Ovary (tissue), 10 donors: ENCODE measurements at places on chromosomes 16 and 17. TPM values are rescaled to one million over a fixed set of nuclear protein-coding genes. Genes with fewer than 3 reads are reported as not detected.

C16orf86 gene
- 6.8 TPM for polyA plus RNA-seq

CD68 gene
- polyA plus RNA-seq = 132 TPM

GRCh38 chr16:18959031-18959505 is 24.7 kb upstream of the TMC7 start:
- no peak for DNase-seq
- no peaks in the 10 kb centered on the region for H3K36me3 ChIP-seq
- H3K4me1 ChIP-seq = no peaks in the 10 kb centered on the region

DNA sequence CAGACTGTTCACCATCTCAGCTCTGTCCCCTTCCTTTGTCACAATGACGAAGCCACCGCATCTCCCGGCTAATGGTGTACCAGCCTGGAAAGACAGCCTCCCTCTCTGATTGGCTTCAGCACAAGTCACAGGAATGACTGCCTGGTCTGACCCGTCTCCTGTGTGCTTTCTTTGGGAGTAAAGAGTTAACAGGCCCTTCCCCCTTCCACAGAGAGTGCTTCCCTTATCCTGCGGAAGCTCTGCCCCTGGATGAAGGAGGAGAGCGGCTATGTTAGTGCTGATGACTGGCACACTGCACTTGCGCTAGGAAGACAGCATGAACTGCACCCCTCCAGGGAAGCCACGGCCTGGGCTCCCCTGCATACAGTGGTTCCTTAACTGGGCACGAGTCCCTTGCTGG is 11.3 kb downstream of the USB1 start:
- no peaks in the 10 kb centered on the region for H3K36me3 ChIP-seq
- no peak overlapping the region for H3K27ac ChIP-seq
- DNase-seq = no peak
- H3K4me1 ChIP-seq = no peaks in the 10 kb centered on the region
- H3K4me3 ChIP-seq = no peak overlapping the region
- H3K27me3 ChIP-seq = no peaks in the 10 kb centered on the region

GRCh38 chr17:82238472-82239201 is 9.8 kb downstream of the SLC16A3 start:
- H3K36me3 ChIP-seq = no peaks in the 10 kb centered on the region
- DNase-seq = peak; percentile 85
- no peaks in the 10 kb centered on the region for H3K27me3 ChIP-seq
- no peak overlapping the region for H3K4me3 ChIP-seq
- peaks cover 66% of the 10 kb centered on the region for H3K4me1 ChIP-seq

GRCh38 chr17:45367216-45367615 is 50.4 kb upstream of the MAP3K14 start:
- no peak for DNase-seq
- no peaks in the 10 kb centered on the region for H3K36me3 ChIP-seq
- H3K4me1 ChIP-seq = peaks cover under 1% of the 10 kb centered on the region
- no peak overlapping the region for H3K4me3 ChIP-seq
- no peaks in the 10 kb centered on the region for H3K27me3 ChIP-seq
- H3K27ac ChIP-seq = no peak overlapping the region

TBC1D26 gene
- polyA plus RNA-seq = not detected

DNA sequence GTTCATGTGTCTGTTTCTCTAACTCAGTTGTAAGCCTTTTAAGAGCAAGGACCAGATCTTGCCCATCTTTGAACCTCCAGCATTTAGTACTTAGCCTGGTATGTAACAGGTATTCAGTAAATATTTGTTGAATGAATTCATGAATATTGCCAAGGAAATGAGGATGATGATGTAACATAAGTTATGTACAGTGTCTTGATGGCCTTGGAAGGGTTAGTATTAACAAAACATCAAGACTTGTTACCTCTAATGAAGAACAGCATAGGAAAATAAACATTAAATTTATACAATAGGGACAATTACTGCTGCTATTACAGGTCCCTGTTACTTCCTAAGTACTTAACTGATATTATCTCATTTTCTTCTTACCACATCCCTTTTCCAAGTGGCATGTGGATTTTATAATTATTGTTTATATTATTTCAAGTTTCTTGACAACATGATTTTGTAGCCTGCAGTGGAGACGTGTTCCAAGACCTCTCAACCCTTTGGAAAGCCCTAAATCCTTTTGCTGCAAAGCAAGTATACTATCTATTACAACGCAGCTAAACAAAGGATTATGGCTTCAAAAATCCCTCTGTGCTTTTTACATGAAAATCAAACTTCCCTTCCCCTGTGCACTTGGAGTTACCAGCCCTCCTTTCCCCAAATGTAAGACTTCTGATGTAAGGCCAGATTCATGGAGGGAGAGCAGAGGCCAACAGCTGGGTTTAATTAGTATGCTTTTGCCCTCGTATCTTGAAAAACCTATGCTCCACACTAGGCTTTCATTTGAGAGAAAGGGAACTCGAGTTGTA is 77.4 kb upstream of the SMIM36 start:
- peak overlapping the region; percentile 47 for H3K27ac ChIP-seq
- H3K36me3 ChIP-seq = no peaks in the 10 kb centered on the region
- H3K27me3 ChIP-seq = no peaks in the 10 kb centered on the region
- peaks cover 11% of the 10 kb centered on the region for H3K4me1 ChIP-seq
- no peak for DNase-seq

DNA sequence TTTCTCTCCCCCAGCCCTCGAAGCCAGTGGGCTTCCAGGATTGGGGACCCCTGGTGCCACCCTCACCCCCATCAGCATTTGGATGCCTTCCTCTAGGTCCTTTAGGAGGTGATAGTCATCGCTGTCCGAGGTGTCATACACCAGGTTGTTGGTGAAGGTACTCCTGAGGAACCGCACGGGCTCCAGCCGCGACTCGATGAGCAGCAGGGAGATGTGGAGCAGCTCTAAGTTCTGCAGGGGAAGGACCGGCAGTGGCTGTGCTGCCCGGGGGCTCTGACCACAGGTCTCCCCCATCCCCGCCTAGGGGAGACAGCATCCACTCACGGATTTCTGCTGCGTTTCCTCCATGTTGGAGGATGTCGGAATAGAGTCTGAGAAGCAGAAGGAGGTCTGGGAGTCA is 962 bp downstream of the CSHL1 start:
- no peaks in the 10 kb centered on the region for H3K36me3 ChIP-seq
- H3K4me3 ChIP-seq = no peak overlapping the region
- no peak overlapping the region for H3K27ac ChIP-seq
- no peak for DNase-seq
- no peaks in the 10 kb centered on the region for H3K27me3 ChIP-seq

USP31 gene
- polyA plus RNA-seq = 3.3 TPM

- H3K27me3 ChIP-seq = no peaks in the 10 kb centered on the region
- DNase-seq = no peak
- no peak overlapping the region for H3K27ac ChIP-seq
- no peaks in the 10 kb centered on the region for H3K36me3 ChIP-seq
- H3K4me3 ChIP-seq = no peak overlapping the region
These were observed 31.9 kb downstream of the POLR2A start for GRCh38 chr17:7515911-7516610.

CCL1 gene
- not detected for polyA plus RNA-seq

DNA sequence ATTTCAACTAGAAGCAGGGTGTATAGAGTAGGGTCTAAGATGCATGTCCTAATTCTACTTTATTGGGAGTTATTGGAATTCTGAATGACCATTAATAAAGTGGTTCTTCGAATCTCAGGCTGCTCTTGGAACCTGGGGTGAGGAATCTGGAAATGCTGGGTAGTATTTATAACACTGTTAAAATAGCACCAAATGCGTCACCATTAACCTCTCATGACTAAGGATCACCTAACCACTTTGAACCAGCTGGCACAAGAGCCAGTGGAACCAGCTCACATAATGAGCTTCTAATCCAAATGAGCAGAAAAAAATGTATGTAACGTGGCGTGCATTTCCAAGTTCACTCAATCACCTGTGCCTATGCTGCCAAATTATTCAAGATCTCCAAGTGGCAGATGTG is 281.7 kb downstream of the GRIN2A start:
- no peaks in the 10 kb centered on the region for H3K36me3 ChIP-seq
- H3K4me3 ChIP-seq = no peak overlapping the region
- no peaks in the 10 kb centered on the region for H3K4me1 ChIP-seq
- H3K27me3 ChIP-seq = no peaks in the 10 kb centered on the region

GRCh38 chr16:74949309-74949708 is 35.6 kb downstream of the WDR59 start:
- no peaks in the 10 kb centered on the region for H3K36me3 ChIP-seq
- H3K4me1 ChIP-seq = no peaks in the 10 kb centered on the region
- no peaks in the 10 kb centered on the region for H3K27me3 ChIP-seq
- H3K27ac ChIP-seq = no peak overlapping the region
- no peak overlapping the region for H3K4me3 ChIP-seq

DNA sequence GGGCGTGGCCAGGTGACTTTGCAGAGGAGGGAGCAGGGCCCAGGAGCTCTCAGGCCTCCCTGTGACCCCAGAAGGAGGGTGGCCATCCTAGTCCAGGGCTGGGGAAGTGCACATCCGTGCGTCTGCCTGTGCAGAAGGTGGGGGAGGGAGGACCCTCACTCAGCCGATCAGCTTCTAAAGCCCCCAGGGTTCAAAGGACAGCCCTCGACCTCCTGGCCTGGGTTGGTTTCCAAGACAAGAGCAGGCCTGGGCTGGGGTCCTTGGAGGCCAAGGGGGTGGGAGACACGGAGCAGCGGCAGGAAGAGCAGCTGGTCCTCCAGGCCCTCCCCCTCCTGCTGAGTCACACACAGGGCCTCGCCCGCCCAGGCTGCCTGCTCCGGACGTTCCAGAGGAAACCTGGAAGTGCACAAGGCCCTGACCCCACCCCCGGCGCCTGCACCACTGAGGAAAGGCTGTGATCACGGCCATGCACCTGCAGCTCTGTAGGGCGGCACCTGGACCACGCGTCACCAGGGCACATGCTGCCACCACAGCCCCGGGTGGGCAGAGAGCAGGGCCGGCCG is 67.1 kb upstream of the ZNF469 start:
- no peaks in the 10 kb centered on the region for H3K36me3 ChIP-seq
- no peak overlapping the region for H3K4me3 ChIP-seq
- DNase-seq = no peak
- H3K4me1 ChIP-seq = peaks cover 3% of the 10 kb centered on the region

- DNase-seq = no peak
- H3K4me1 ChIP-seq = no peaks in the 10 kb centered on the region
- H3K27me3 ChIP-seq = no peaks in the 10 kb centered on the region
These were observed 10.9 kb downstream of the ABCA6 start for GRCh38 chr17:69130627-69131296.

DNA sequence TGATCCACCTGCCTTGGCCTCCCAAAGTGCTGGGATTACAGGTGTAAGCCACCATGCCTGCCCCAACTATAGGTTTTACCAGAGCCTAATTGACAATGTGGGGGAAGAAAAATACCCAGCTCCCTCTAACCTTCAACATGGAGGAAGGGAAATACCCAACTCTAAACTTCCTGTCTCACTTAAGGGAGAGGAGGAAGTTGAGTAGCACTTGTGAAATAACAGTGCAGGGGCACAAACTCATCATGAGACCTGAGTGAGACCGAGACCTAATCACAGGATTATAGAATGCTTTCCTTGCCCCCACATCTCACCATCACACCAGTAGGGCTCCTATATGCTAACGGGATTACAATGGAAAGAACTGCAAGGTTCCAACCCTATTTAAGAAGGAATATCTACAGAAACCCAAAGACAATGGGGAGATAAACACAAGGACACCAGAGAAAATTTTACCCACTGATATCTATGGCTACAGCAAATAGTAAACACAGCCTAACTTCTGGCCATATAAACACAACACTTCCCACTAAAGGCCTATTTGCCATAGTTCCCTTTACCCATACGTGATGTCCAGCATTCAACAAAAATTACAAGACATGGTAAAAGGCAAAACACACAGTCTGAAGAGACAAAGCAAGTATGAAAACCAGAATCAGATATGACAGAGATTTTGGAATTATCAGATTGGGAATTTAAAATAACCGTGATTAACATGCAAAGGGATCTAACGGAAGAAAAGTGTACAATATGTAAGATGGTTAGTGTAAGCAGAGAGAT is 26.9 kb downstream of the OR3A1 start:
- H3K36me3 ChIP-seq = no peaks in the 10 kb centered on the region
- H3K27me3 ChIP-seq = no peaks in the 10 kb centered on the region
- H3K4me1 ChIP-seq = no peaks in the 10 kb centered on the region
- H3K27ac ChIP-seq = no peak overlapping the region
- H3K4me3 ChIP-seq = no peak overlapping the region

DNA sequence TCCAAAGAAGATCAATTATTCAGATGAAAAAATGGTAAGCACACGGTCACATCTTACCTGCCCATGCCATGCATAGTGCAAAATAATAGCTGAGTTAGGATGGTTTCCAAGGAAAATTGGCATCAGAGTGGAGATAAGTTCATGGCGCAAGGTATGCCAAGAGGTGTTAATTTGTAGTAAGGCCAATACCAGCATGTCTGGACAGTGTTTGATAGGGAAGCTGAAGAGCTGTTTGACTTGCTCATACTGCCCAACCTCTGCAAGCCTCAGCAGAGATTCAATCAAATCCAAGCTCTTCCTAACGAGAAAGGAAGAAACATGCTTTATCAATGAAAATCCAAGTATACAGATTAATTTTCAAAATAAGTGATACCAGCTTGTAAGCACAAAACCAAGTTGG is 51.0 kb downstream of the CNOT1 start:
- H3K4me3 ChIP-seq = no peak overlapping the region
- H3K27ac ChIP-seq = no peak overlapping the region
- H3K4me1 ChIP-seq = no peaks in the 10 kb centered on the region
- no peaks in the 10 kb centered on the region for H3K27me3 ChIP-seq
- no peak for DNase-seq

DNA sequence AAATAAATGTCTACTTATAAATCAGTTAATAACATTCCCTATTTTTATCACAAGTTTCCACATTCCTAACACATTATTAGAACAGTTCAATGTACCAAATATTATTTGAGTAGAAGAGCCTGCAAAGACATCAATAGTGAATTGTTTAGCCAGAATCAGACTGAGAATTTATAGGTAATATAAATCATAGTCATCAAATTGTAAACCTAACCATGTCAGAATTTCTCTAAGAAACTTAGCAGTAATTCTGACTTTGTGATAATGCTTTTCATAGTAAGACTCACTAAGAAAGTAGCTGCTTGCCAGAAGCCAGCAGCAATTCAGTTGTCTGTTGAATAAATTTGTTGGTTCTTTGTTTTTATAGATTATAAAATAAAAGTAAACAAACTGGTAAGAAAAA is 111.3 kb downstream of the USP32 start:
- no peaks in the 10 kb centered on the region for H3K27me3 ChIP-seq
- H3K4me3 ChIP-seq = no peak overlapping the region
- no peak overlapping the region for H3K27ac ChIP-seq
- no peaks in the 10 kb centered on the region for H3K4me1 ChIP-seq
- no peak for DNase-seq

OTOP3 gene
- not detected for polyA plus RNA-seq

- H3K27ac ChIP-seq = no peak overlapping the region
- no peak for DNase-seq
- no peaks in the 10 kb centered on the region for H3K27me3 ChIP-seq
- no peaks in the 10 kb centered on the region for H3K36me3 ChIP-seq
- H3K4me3 ChIP-seq = no peak overlapping the region
These were observed 61.3 kb upstream of the SDK2 start for GRCh38 chr17:73705594-73705993.

DNA sequence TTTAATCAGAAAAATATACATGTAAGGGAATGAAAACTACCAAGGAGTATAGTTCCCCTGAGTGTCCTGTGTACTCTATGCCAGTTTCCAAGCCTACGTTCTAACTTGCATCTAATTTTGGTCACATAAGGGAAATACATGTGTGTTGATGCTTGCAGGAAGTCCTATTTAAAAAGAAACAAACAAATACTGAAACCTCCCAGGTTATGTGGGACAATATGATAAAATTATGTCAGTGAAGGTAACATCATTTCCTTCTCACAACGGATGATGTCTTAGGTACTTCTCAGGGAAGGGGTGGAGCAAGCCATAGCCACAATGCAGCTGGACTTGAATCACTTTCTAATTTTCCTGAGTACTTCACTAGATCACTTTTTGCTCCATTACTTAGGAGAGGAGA is 115.9 kb downstream of the ZFHX3 start:
- H3K4me3 ChIP-seq = no peak overlapping the region
- no peaks in the 10 kb centered on the region for H3K36me3 ChIP-seq
- peaks cover 16% of the 10 kb centered on the region for H3K4me1 ChIP-seq
